ENCODE measurements at places on chromosomes 13 and 19. TPM values are rescaled to one million over a fixed set of nuclear protein-coding genes. Genes with fewer than 3 reads are reported as not detected.

GRCh38 chr13:44306371-44307192 lies 67.0 kb upstream of the SERP2 start:
- no peak for DNase-seq

GRCh38 chr19:52648336-52649016 lies 10.3 kb upstream of the ZNF83 start:
- no peak for DNase-seq

GRCh38 chr13:47594833-47595232 lies 406.2 kb downstream of the SUCLA2 start:
- DNase-seq, result peak; percentile 23

DNA sequence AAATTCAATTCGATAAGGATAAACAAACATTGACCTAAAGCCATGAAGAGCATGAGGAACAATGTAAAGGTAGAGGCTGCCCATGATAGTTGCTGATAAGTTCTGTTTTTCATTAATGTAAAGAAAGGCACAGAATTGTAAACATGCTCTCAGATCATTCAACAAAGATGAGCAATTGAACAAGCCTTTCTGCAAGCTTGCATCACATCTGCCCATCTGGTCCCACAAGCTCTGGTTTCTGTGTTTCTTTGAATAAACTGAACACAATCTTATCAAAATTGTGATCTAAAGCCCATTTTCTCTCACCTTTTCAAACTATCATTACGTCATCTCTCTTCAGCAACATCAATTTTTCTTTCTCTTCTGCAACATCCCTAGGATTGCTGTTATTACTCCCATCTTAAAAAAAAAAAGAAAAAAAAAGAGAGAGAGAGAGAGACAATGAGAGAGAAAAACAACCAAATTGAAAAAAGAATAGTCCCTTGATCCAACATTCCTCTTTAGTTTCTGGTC lies 487.2 kb upstream of the GPC6 start:
- DNase-seq, result no peak

GRCh38 chr13:23778002-23778652 lies 111.1 kb downstream of the MIPEP start:
- no peak for DNase-seq

The VSTM1 gene
- not detected for total RNA-seq

The LRRC4B gene
- total RNA-seq, result 0.30 TPM

Measured in Caco-2 (cell line).